ENCODE measurements at places on chromosomes 16 and 17. TPM values are rescaled to one million over a fixed set of nuclear protein-coding genes. Genes with fewer than 3 reads are reported as not detected.
A peak's percentile ranks its signal among the peaks of the same experiment; 100 is the strongest.

The HBA2 gene
- not detected for total RNA-seq

- no peak overlapping the region for H3K4me3 ChIP-seq
- peaks cover 6% of the 10 kb centered on the region for H3K4me1 ChIP-seq
- no peak for DNase-seq
- H3K27ac ChIP-seq = no peak overlapping the region
Observed at GRCh38 chr16:49017501-49017900, 264.1 kb downstream of the CBLN1 start.

GRCh38 chr17:17139972-17140589 is 66.1 kb downstream of the PLD6 start:
- peak overlapping the region; percentile 27 for H3K27ac ChIP-seq
- DNase-seq = no peak
- H3K36me3 ChIP-seq = peaks cover 12% of the 10 kb centered on the region
- peaks cover 2% of the 10 kb centered on the region for H3K4me1 ChIP-seq
- no peaks in the 10 kb centered on the region for H3K27me3 ChIP-seq

The TP53TG3B gene
- not detected for total RNA-seq

DNA sequence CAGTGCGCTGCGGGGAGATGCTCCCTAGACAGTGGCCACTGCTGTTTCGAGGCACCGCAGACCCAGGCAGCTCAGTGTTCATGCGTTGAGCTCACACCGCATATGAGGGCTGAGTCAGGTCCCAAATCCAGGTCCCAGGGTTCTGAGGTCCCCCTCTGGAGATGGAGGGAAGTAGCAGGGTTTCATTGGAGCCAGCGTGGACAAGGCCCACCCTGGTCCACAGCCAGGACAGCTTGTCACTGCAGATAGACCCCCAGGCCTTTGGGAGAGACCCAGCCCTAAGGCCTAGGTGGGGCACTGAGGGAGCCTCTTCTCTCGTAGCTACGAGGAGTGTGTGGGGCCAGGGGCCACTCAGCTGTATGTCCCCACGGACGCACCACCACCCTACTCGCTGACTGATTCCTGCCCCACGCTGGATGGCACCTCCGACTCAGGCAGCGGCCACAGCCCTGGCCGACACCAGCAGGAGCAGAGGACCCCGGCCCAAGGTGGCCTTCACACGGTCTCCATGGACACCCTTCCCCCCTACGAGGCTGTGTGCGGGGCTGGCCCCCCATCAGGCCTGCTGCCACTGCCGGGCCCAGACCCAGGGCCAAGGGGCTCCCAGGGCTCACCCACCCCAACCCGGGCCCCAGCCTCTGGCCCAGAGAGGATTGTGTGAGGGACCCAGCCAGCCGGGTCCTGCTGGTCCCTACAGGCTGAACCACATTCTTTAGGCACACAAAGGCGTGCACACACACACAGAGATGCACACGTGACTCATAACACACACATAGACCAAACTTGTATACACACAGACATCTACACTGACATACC is 53.4 kb downstream of the BEAN1 start:
- peaks cover 4% of the 10 kb centered on the region for H3K4me1 ChIP-seq
- H3K36me3 ChIP-seq = no peaks in the 10 kb centered on the region
- no peak for DNase-seq
- H3K4me3 ChIP-seq = no peak overlapping the region
- no peaks in the 10 kb centered on the region for H3K27me3 ChIP-seq

DNA sequence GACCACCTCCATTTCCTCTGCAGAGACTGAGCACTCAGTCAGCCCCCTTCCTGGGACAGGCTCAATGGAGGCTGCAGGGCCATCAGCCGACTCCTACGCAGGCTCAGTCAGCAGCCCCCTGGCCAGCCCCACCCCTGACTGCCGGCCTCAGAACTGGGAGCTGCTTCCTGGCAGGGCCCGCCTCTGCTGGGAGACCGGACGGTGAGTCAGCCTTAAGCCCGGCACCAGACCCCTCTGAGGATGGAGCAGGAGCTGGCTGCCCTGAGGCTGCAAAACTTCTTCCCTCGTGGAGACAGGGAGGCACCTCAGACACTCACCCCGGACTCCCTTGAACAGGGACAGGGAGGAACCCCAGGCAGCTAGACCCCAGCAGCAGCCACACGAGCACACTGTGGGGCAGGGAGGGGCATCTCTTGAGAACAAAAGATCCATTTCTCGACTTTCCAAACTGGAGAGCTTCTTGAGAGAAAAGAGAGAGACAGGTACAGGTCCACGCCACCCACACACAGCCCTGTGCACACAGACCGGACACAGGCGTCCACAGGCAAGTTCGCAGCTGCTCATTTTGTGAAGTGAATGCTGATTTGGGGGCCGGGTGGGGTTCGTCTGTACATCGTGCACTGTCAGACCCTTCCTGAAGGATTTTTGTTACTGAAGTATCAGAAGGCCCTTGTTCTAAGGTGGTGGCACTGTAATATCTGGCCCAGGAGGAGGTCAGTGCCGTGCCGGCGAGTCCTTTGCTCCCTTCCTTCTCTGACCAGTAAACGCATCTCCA is 1.3 kb upstream of the TUBB3 start:
- no peak overlapping the region for H3K27ac ChIP-seq
- no peak for DNase-seq
- peak overlapping the region; percentile 73 for H3K4me3 ChIP-seq
- H3K27me3 ChIP-seq = peaks cover 19% of the 10 kb centered on the region
- no peaks in the 10 kb centered on the region for H3K36me3 ChIP-seq

DNA sequence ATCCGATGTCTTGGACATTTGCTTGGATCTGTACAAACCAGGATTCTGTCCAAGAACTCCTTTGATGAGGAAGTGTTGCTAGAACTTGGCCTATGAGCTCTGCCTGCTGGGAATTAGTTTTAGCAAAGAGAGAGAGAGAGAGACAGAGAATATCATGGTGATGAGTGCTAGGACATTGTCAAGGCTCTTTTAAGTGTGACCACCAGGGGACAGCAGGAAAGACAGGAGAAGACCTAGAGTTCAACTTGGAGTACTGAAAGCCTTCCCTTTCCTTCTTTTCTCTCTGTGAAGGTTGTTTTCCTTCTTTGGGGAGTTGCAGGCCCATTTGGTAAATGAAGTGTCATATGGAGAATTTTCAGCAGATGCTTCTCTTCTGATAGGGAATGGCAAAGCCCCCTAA is 389.2 kb upstream of the HSBP1 start:
- no peak for DNase-seq
- H3K36me3 ChIP-seq = no peaks in the 10 kb centered on the region
- no peaks in the 10 kb centered on the region for H3K27me3 ChIP-seq
- H3K27ac ChIP-seq = no peak overlapping the region
- H3K4me1 ChIP-seq = no peaks in the 10 kb centered on the region
- no peak overlapping the region for H3K4me3 ChIP-seq

- H3K27me3 ChIP-seq = no peaks in the 10 kb centered on the region
- no peak overlapping the region for H3K27ac ChIP-seq
- H3K36me3 ChIP-seq = no peaks in the 10 kb centered on the region
- no peak for DNase-seq
- no peaks in the 10 kb centered on the region for H3K4me1 ChIP-seq
Observed at GRCh38 chr17:73068322-73069153, 23.9 kb downstream of the SLC39A11 start.

GRCh38 chr16:29705030-29705429 is 26.1 kb downstream of the QPRT start:
- no peaks in the 10 kb centered on the region for H3K4me1 ChIP-seq
- no peak for DNase-seq
- H3K27me3 ChIP-seq = no peaks in the 10 kb centered on the region
- no peak overlapping the region for H3K27ac ChIP-seq

DNA sequence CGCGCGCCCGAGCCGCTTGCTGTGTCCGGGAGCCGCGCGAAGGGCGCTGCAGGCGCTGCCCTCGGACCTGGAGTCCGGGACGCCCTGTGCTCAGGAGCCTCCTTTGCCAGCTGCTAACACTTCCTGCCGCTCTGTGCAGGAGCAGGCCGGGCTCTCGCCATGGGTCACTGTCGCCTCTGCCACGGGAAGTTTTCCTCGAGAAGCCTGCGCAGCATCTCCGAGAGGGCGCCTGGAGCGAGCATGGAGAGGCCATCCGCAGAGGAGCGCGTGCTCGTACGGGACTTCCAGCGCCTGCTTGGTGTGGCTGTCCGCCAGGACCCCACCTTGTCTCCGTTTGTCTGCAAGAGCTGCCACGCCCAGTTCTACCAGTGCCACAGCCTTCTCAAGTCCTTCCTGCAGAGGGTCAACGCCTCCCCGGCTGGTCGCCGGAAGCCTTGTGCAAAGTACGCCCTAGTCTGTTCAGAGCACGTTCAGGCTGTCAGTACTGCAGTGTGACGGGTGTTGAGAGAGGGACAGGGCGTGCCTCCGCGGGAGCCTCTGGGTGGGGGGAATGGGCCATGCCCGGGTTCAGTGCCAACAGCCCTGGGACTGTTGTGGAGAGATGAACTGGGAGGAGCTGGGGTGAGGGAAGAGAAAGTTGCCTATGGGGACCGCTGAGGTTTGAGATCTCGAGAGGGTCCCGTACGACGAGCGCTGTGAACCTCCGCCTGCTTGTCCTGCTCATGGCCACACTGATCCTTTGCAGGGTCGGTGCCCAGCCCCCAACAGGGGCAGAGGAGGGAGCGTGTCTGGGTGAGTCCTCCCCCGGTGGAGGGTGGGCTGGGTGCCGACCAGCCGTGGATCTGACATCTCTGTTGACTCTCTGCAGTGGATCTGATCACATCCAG is 1.3 kb downstream of the ZNF276 start:
- no peaks in the 10 kb centered on the region for H3K4me1 ChIP-seq
- DNase-seq = peak; percentile 62
- no peaks in the 10 kb centered on the region for H3K36me3 ChIP-seq

- H3K27me3 ChIP-seq = no peaks in the 10 kb centered on the region
- H3K4me1 ChIP-seq = no peaks in the 10 kb centered on the region
- H3K36me3 ChIP-seq = peaks cover 23% of the 10 kb centered on the region
- no peak overlapping the region for H3K27ac ChIP-seq
- H3K4me3 ChIP-seq = no peak overlapping the region
Observed at GRCh38 chr17:81566461-81567126, 14.4 kb upstream of the FAAP100 start.

DNA sequence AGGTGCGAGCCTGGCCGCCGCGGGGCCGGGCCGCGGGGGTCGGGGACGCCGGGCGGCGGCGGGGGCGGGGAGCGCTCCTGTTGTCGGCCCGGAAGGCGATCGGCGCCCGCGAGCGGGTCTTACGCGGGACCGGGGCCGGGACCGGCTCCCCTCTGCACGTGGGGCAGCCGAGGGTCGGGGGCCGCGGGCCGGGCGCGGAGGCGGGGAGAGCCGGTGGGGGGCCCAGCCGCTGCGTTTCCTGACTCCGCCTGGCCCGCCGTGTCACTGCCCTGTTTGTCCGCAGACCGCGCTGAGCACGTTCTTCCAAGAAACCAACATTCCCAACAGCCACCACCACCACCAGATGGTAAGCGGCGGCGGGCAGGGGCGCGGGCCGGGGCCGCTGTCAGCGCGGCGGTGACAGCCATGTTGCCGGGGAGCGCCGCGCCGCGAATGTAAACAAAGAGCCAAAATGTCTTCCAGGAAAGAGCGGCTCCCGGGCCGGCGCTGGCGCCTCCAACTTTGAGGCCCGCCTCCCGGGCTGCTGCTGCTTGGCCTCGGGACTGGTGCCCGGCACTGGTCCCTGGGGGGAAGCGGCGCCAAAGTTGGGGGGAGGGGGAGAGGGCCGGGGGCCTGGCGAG is 586 bp downstream of the UBALD2 start:
- no peaks in the 10 kb centered on the region for H3K36me3 ChIP-seq
- DNase-seq = no peak
- no peaks in the 10 kb centered on the region for H3K27me3 ChIP-seq
- no peak overlapping the region for H3K27ac ChIP-seq

The ABCC11 gene
- not detected for total RNA-seq

- H3K27ac ChIP-seq = no peak overlapping the region
- H3K27me3 ChIP-seq = peaks cover 9% of the 10 kb centered on the region
- DNase-seq = no peak
- H3K4me1 ChIP-seq = peaks cover 11% of the 10 kb centered on the region
- H3K4me3 ChIP-seq = no peak overlapping the region
Observed at GRCh38 chr17:29621751-29622194, 939 bp downstream of the CORO6 start.

GRCh38 chr16:49782405-49782804 is 73.5 kb downstream of the ZNF423 start:
- no peak overlapping the region for H3K27ac ChIP-seq
- H3K4me3 ChIP-seq = no peak overlapping the region
- H3K4me1 ChIP-seq = no peaks in the 10 kb centered on the region
- no peaks in the 10 kb centered on the region for H3K36me3 ChIP-seq
- no peak for DNase-seq
- no peaks in the 10 kb centered on the region for H3K27me3 ChIP-seq

The KRT9 gene
- not detected for total RNA-seq

GRCh38 chr16:55572439-55572838 is 6.0 kb downstream of the CAPNS2 start:
- DNase-seq = no peak
- H3K27ac ChIP-seq = no peak overlapping the region
- no peaks in the 10 kb centered on the region for H3K4me1 ChIP-seq
- no peaks in the 10 kb centered on the region for H3K27me3 ChIP-seq
- no peak overlapping the region for H3K4me3 ChIP-seq

The SLC2A4 gene
- total RNA-seq = 6.4 TPM

GRCh38 chr16:3536271-3536731 is 35.5 kb downstream of the CLUAP1 start:
- H3K4me1 ChIP-seq = no peaks in the 10 kb centered on the region
- no peaks in the 10 kb centered on the region for H3K27me3 ChIP-seq
- no peak overlapping the region for H3K4me3 ChIP-seq
- no peak for DNase-seq
- no peak overlapping the region for H3K27ac ChIP-seq

The ABCC12 gene
- not detected for total RNA-seq

The MSI2 gene
- 73.1 TPM for total RNA-seq

- peaks cover 11% of the 10 kb centered on the region for H3K4me1 ChIP-seq
- no peak overlapping the region for H3K27ac ChIP-seq
- DNase-seq = no peak
- H3K36me3 ChIP-seq = no peaks in the 10 kb centered on the region
- peak overlapping the region; percentile 69 for H3K4me3 ChIP-seq
Observed at GRCh38 chr17:72219824-72220493, 99.1 kb downstream of the SOX9 start.

DNA sequence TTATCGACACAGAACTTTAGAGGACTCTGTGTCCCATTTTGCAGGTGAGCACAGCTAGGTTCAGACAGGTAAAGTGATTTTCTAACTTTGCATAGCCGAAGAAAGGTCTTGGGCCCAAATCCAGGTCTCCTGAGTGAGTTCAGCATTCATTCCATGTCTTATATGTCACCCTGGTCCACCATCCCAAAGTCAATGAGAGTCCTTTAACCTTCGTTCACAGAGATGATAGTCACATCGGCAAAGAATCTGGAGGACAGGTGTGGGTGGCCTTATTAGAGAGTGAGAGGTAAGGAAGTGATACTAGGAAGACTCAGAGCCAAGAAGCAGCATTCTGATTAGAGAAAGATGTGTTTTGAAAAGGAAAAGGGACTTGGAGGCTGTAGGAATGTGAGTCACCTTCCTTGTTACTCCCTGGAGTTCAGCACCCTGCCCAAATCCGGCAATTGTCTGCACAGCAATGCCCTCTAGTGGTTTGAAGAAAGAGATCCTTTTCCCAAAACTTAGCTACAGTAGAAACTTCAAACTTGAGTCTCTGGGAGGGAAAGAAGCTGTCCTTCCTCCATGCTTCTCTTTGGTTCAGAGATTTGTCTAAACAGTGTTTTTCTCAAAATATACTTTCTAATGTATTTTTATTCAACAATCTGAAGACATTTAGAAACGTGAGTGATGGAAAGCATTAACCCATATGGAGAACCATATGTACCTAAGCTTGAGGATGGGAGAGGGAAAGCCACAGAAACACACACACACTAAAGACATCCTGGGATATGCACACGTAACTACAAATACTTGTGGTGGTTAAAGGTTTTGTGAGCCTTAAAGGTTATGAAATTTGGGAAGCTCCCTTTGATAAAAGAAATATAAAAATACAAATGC is 96.4 kb upstream of the SHISA6 start:
- H3K36me3 ChIP-seq = no peaks in the 10 kb centered on the region
- no peaks in the 10 kb centered on the region for H3K4me1 ChIP-seq
- peak; percentile 33 for DNase-seq
- no peak overlapping the region for H3K4me3 ChIP-seq
- no peaks in the 10 kb centered on the region for H3K27me3 ChIP-seq
- H3K27ac ChIP-seq = no peak overlapping the region

All from H1 (cell line).